ENCODE measurements at places on chromosomes 4 and X. TPM values are rescaled to one million over a fixed set of nuclear protein-coding genes. Genes with fewer than 3 reads are reported as not detected.

GRCh38 chrX:46758163-46758955 is 559 bp downstream of the SLC9A7 start:
- no peak for DNase-seq

- DNase-seq = no peak
Measured at GRCh38 chr4:25821899-25822298, 40.9 kb downstream of the SEL1L3 start.

DNA sequence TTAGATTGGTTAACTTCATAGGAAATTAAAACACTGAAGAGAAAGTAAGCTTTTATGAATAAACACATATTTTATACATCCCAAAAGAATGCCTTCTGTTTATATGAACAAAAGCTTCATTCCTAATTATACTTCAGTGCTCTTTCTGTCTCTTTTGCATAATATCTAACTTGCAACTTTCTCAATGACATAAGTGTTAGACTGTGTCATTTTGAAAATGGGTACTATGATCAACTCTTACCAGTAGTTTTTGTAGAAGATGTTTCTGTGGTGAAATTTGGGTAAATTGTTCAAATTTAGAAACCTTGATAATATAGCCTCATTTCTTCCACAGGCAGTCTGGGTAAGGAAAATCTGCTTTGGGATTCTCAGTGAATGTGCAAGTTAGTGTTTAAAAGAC is 991.4 kb downstream of the CCSER1 start:
- DNase-seq = no peak

- DNase-seq = no peak
Measured at GRCh38 chr4:95835672-95836071, 4.2 kb upstream of the PDHA2 start.

- DNase-seq = no peak
Measured at GRCh38 chr4:77122656-77123055, 34.4 kb upstream of the CCNG2 start.

DNA sequence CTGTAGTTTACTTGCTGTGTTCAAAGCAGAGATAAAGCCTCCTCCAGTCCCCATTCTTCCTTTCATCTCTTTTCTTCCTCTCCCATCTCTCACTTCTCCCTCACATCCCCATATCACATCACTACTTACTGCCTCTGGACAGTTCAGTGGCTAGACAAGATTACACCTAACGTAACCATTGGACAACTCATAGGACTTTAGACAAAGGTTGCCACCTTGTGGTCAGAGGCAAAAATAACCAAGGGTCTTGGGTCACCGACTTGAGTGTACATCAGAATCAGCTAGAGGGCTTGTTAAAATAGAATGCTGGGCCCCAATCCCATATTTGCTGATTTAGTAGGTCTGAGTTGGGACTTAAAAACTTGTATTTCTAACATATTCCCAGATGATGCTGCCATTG is 109.3 kb upstream of the DGKK start:
- peak; percentile 11 for DNase-seq

- DNase-seq = no peak
Measured at GRCh38 chr4:31234901-31235300, 514.7 kb downstream of the PCDH7 start.

- DNase-seq = no peak
Measured at GRCh38 chrX:150270622-150271021, 92.5 kb upstream of the MAMLD1 start.

DNA sequence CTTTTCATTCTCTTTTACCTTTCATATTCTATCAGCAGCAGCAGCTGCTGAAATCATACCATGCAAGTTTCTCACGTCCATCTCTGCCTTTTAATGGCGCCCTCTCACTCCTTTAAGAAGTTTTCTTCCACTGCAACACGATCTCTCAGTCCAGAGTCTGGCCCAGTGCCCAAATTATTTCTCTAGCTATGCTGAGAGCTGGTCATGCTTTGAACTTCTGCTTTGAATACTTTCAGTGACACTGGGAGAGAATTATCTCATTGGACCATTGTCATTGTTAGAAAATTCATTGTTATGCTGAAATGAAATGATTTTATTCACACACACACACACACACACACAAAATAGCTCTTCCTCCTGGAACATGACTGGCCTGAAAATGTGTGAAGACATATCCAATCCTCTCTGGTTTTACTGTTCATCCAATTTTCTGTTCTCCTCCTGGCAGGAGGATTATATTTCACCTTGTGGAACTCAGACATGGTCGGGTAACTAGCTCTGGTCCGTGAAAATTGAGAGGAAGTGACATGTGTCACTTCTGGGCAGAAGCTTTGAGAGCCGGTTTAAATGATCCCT is 1.3 kb upstream of the PDHA1 start:
- DNase-seq = no peak

GRCh38 chr4:56148428-56148827 is 199.7 kb downstream of the CEP135 start:
- DNase-seq = no peak

GRCh38 chrX:16712548-16713155 is at the start of gene CTPS2:
Gene CTPS2, minus strand, starts transcription at chrX:16712669. Its CDS starts 9,767 bp downstream, at chrX:16702902.
- DNase-seq = peak; percentile 44

DNA sequence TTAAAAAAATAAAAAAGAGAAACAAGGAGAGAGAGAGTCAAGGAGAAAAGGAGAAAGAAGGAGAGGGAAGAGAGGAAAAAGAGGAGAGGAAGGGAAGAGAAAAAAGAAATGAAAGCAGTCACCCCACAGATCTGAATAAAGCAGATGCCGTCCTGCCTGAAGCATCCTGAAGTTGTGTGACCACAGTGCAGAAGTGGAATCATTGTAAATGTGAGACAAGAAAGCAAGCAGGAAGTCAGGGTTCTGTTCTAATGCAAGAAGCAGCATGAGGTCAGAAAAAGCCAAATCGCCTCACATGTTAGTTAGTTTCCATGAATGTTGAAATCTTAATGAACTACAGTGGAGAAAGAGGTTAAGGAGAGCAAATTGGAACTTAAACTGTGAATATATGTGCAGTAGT is 692.5 kb downstream of the CENPC start:
- no peak for DNase-seq

GRCh38 chr4:157405070-157405469 is 184.5 kb downstream of the GRIA2 start:
- no peak for DNase-seq

DNA sequence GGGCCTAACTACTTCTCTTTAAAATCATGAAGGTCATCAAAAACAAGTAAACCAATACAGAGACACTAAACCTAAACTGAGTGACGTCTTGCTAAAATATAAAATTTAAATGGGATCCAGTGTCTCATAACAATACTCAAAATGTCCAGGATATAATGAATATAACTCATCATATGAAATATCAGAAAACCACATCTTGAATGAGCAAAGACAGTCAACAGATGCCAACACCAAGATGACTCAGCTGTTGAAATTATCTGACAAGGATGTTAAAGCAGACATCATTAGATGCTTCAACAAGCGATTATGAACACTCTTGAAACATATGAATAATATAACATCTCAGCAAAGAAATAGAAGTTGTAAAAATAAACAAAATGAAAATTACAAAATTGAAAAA is 8.3 kb downstream of the NAP1L2 start:
- no peak for DNase-seq

GRCh38 chr4:139656614-139657486 is 8.8 kb upstream of the MGST2 start:
- DNase-seq = peak; percentile 70

- no peak for DNase-seq
Measured at GRCh38 chr4:53907772-53908171, 156.6 kb downstream of the CHIC2 start.

DNA sequence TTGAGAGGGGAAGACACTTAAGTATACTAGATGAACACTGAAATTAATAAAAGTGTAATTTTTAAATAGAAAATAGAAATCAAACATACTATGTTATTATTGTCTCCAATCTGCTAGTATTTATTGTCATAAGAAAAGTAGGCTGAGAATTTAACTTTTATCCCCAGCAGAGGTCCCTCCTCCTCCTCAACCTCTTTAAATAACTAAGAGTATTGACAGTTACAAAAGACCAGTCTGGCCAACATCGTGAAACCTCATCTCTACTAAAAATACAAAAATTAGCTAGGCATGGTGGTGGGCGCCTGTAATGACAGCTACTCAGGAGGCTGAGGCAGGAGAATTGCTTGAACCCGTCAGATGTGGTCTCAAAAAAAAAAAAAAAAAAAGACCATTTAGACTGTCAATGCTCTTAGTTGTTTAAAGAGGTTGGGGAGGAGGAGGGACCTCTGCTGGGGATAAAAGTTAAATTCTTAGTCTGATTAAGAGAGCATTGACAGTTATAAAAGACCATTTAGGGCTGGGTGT is 4.2 kb downstream of the SLC30A9 start:
- no peak for DNase-seq

GRCh38 chr4:100872811-100873210 is 355.0 kb upstream of the EMCN start:
- DNase-seq = no peak

- peak; percentile 8 for DNase-seq
Measured at GRCh38 chr4:7384003-7384928, 50.5 kb downstream of the PSAPL1 start.

DNA sequence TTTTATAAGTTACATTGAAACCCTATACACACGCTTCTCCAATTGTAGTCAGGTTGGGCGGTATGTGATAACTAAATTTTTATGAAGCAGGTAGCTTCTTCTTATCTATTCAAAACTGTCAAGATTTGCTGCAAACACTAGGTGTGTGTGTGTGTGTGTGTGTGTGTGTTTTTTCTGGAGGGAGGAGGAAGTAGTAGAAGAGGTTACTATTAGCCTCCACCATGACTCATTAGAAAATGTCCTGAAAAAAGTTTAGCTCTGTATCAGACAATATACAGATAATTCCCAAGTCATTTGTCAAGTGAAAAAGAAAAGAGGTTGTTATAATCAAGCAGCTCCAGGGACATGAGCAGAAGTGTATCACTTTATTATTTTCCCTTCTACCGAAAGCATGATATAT is 33.9 kb downstream of the PCDH7 start:
- DNase-seq = no peak

DNA sequence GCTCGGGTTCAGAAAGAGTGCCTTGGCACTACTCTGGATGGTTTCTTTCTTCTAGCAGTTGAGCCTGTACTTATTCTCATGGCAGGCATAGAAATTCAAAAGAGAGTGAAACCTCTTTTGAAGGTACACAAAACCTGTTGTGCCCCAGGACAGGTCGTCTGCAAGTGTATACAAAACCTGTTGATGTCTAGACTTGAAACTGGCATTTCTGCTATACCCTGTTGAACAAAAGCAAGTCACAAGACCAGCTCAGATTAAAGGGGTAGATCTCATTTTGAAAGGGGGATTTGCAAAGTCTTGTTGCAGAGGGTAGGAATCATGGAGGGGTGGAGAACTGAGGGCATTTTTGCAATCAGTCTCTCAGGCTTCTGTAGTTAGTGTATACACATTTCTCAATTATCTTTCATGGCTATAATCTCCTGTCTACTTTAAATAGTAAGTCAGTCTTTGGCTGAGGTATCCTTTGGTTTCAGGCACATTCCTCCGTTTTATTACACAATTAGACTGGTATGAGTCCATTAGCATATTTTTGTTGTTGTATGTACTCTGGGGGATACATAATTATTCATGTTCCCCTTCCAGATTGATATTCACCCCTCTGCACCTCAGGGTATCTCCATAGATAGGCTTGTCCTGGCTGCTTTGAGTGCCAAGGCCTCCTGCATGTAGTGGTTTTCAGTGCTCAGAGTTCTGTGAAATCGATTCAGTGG is 251.4 kb downstream of the DTHD1 start:
- DNase-seq = no peak

GRCh38 chr4:48799157-48799556 is 19.1 kb upstream of the FRYL start:
- DNase-seq = peak; percentile 58

The FNIP2 gene
- 29.6 TPM for total RNA-seq

The HSFX2 gene
- not detected for total RNA-seq

The SPANXD gene
- not detected for total RNA-seq

The TSPAN7 gene
- 0.08 TPM for total RNA-seq

The GAGE12E gene
- total RNA-seq = not detected

The IL13RA1 gene
- 52.3 TPM for total RNA-seq

The CCDC160 gene
- total RNA-seq = not detected

The TCEAL9 gene
- total RNA-seq = 277 TPM

The RPS6KA6 gene
- total RNA-seq = 5.9 TPM

The MAGEC1 gene
- total RNA-seq = not detected

The STAG2 gene
- total RNA-seq = 85.9 TPM

The P2RY4 gene
- total RNA-seq = not detected
